ENCODE measurements at places on chromosomes 3 and 15.

GRCh38 chr3:100864471-100865250 lies 128.6 kb downstream of the ABI3BP start:
- DNase-seq, result no peak

GRCh38 chr15:90761629-90762028 lies 44.5 kb downstream of the BLM start:
- no peak for DNase-seq

DNA sequence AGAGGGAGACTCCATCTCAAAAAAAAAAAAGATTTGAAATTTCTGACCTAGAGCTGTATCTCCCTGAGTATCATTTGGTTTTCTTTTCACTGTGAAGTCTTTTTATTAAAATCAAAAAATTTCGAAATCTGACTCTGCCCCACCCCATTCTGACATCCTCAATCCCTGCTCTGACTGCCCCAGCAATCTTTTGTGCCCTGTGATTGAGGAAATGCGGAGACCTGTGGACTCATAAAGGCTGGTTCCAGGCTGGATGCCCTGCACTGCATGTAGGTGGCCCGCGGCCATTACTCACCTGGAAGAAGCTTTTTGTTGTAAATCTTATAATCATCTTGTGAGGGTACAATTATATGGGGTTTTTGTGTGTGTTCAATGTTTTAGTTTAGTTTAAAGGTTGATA lies 147.3 kb upstream of the SEMA6D start:
- DNase-seq, result no peak

DNA sequence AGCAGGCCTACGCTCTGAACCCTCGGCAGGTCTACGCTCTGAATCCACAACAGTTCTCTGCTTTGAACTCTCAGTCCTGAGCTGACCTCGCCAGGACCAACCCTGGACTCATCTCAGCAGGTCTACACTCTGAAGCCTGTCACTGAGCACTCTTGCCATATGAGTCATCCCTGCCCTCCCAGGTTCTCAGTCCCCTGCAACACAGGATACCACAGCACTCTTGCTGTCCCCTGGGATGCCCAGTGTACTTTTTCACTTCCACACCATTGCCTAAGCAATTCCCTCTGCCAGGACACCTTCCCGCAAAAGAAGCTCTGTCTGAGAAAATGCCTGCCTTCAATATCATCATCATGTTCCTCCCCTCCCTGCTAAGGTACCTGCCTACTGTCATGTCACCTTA lies 42.0 kb downstream of the NUP210 start:
- no peak for DNase-seq

GRCh38 chr15:33846142-33846541 lies 122.2 kb upstream of the CHRM5 start:
- DNase-seq, result no peak

DNA sequence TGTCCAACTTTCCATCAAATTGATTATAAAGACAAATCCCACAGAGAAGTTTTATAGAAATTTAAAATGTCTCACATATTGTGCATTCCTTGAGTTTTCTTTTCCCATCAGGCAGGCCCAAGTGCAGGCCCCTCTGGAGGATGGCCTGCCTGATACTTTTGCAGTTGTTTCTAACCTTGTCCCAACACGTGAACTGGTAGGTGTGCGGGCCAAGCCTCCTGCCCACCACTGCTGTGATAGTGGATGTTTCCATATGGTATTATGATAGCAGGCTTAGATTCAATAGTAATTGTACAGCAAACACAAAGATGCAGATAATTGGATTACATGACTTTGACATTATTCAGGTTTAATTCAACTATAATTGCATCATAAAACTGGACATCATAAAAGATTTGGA lies 1.4 kb downstream of the P2RY12 start:
- no peak for DNase-seq

DNA sequence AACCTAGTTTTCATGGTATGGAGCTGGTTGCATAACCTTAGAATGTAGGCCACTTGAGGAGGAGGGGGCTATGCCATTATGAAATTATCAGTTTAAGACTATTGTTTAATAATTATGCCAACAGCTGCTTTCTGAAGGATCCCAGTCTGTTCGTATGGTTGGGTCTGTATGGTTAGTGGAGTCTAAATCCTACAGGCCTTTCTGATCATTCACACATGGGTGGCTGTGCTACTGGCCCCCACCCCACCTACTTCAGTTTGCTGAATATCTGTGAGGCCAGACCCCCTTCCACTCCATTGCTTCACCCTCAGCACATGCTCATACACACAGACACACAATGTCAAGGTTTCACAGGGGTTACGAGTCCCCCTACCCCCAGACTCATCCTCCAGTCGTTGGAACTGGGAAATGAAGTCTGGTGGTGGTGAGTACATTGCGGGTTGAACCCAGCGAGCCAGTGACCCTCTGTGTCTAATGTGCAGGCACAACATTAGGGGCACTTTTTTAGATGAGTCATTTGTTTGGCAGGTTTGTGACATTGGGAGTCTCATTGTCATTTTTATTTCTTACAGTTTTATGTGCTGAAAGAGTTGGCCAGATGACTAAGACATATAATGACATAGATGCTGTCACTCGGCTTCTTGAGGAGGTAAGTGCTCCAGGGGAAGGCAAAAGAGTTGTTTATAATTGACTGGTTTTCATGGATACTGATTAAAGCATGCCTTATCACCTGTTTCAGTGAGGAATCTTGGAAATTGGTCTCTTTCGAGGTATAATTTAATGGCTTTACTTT lies 85.3 kb downstream of the TRAK1 start:
- DNase-seq, result no peak

- no peak for DNase-seq
Measured at GRCh38 chr15:49343546-49343945, 79.5 kb upstream of the FGF7 start.
